Glutamatergic neuron (in vitro differentiated cells): ENCODE measurements at places on chromosomes 2 and 18.

DNA sequence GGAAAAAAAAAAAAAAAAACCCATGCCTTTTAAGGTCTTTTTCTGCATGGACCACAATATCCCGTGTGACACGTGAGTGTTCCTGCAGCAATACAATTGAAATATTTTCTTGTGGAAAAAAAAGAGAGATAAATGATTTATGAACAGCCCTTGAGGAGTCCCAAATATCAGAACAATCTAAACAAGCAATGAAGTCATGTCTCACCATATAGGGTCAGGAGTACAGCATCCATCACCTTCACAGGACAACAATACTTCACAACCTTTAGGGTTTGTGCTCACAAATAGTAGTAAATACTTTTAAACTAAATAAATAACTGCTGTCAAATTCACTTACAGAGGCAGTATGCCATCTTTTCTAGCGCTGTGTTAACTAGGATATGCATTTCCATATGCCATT lies 87.9 kb downstream of the ZEB2 start:
- DNase-seq, result no peak

DNA sequence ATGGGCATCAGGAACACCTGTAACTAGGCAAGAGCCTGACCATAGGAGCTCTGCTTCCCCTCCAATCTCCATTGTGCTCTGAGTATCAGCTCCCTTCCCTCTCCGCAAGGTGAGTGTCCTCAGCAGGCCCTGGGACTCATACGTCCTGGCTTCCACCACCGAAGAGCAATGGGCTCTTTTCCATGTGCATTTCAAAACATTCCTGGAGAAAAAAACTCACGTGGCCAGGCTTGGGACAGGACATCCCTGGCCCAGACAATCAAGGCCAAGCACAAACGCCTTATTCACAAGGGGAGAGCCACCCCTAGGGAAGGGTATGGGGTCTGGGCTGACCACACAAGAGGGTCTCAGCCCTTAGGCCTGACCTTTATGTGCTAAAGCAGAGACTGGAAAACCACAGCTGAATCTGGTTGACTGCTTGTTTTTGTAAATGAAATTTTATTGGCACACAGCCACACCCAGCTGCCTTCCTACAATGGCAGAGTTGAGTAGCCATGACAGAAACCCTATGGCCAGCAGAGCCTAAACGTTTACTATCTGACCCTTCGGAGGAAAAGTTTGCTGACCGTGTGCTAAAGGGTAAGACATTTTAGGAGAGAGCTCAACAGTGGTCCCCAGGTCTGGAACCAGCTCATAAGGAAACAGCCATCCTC lies 175.7 kb upstream of the ARL4C start:
- no peak for DNase-seq

- DNase-seq, result no peak
Measured at GRCh38 chr2:7595206-7595605, 678.0 kb downstream of the RNF144A start.

DNA sequence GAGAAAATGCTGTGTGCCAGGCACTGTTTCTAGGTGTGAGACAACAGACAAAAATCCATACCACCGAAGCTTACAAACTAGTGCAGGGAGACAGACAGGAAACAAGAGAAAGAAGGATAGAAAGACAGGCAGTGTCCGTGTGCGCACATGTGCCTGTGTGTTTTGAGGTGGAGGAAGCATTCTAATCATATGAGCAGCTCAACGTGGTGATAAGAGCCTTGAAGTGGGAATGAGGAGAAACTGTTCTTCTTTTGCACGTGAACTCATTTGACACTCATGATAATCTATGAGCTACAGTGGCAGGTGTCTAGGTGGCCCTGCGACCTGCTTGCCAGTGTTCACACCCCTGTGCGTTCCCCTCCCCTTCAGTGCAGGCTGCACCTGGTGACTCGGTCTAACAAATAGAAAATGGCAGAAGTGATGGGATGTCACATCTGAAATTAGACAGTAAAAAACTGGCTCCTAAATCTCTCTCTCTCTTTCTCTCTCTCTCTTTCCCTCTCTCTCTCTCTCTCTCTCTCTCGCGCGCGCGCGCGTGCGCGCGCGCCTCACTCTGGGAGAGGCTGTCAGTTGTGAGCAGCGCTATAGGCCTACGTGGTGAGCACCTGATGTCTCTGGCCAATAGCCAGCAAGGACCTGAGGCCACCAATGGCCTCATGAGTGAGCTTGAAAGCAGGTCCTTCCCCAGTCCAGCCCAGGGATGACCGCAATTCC lies 74.8 kb downstream of the EN1 start:
- no peak for DNase-seq

DNA sequence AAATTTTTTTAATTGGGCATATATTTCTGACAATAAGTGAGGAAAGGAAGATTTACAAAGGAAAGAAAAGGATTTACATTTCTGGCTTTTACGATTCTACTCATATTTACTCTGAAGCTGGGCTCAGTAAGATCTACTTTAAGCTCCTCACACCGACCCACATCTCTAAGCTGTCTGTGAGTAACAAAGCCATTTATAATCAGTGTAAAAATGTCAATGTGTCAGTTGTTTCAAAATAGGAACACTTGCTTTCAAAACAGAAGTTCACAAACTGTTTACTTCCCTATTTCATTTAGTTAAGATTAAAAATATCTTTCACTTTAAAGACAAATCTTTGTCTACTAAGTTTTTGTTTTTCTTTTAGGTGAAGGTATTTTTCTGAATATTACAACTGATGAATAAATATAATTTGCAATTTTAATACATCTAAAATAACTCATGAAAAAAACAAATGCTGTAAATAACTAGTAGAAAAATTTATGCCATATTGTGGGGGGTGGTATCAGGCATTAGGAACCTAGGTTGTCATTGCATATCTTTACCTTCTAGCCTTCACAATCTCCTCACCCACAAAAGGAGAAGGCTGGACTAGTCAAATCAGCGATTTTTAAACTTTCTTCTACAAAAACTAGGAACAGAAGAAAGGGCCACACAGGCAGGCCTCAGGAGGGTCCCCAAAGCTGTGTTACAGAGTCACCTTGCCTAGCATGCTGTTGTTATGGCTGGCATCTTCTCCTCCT lies 64.5 kb downstream of the TMEM131 start:
- DNase-seq, result no peak

- DNase-seq, result no peak
Measured at GRCh38 chr2:68827666-68828065, 43.5 kb downstream of the BMP10 start.

DNA sequence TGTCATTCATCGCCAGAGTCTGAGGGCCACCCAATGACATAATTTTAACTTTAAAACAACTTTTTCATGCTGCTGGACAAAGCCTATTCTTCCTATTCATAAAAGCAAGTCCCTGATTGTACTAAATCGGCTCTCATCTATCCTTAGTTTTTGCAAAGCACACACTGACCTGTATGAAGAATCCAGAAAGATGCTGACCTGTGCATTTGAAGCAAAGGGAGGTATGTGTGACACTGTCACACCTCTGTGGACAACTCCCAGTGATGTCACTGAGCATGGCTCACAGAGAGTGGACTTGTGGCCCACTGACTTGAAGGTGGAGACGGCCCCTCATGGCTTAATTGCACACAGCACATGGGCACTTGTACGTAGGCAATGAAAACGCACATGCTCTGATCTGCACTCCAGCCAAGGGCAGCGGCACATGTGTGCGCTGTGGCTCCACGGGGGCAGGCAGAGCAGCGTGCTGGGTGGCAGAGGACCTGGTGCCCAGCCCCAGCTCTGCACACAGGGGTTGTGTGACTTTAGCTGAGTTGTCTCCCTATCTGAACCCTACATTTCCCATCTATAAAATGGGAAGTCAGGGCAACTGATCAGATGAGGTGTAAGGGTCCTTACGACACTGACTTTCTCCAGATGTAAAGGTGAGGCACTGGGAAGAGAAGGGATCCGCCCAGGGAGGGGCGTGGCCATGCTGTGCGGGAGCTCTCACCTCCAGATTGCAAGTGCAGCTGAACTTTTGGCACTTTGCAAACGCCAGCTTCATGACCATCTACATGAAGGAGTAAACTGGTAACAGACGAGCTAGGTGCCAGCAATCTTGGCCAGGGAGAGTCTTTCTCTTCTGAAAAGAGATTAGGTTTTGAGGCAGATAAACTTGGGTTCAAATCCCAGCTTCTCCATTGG lies 14.3 kb upstream of the ODC1 start:
- DNase-seq, result no peak

DNA sequence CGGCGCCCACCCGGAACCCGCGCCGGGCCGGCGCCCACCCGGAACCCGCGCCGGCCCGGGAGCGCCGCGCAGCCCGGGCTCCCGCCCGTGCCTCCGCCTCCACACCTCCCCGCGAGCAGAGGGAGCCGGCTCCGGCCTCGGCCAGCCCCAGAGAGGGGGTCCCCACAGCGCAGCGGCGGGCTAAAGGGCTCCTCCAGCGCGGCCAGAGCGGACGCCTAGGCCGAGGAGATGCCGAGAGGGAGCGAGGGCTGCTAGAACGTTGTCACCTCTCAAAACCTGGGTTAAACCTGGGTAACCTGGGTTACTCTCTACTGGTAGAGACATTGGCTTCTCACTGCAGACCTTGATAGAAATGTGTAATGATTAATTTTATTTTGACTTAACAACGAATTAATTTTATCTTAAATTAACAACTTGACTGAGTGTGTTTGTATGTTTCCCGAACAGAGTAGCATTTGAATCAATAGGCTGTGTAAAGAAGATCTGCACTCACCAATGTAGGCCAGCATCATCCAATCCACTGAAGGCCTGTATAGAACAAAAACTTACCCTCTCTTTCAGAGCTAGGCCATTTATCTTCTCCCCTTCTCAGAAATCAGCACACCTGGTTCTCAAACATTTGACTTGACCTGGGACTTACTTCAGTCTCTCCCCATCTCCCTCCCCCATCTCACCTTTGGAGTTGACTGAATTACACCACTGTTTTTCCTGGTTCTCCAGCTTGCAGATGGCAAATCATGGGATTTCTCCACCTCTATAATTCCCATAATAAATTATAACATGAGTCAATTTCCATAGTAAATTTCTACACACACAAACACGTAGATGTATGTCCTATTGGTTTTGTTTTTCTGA lies 242.7 kb downstream of the ASXL3 start:
- DNase-seq, result peak; percentile 48

- DNase-seq, result no peak
Measured at GRCh38 chr2:163859951-163860350, 124.1 kb upstream of the FIGN start.

DNA sequence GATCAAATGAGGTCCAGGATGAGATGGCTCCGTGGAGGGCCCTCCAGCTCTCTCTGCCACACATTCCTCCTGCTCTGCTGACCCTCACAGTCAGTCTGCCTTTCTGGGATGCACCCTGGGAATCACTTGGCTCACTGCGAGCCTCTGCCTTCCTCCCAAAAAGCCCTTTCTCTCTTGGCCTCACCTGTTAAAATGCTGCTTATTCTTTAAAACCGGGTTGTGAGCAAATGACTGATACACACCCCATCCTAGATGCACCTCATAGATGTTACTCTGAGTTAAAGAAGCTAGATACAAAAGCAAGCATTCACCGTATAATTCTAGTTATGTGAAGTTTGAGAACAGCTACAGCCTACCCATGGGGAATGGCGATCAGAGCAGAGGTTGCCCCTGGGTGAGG lies 167.7 kb upstream of the MYCN start:
- no peak for DNase-seq

GRCh38 chr2:131054488-131054887 lies 38.8 kb downstream of the FAM168B start:
- DNase-seq, result no peak

- DNase-seq, result no peak
Measured at GRCh38 chr18:47601581-47602272, 328.7 kb downstream of the SMAD2 start.

DNA sequence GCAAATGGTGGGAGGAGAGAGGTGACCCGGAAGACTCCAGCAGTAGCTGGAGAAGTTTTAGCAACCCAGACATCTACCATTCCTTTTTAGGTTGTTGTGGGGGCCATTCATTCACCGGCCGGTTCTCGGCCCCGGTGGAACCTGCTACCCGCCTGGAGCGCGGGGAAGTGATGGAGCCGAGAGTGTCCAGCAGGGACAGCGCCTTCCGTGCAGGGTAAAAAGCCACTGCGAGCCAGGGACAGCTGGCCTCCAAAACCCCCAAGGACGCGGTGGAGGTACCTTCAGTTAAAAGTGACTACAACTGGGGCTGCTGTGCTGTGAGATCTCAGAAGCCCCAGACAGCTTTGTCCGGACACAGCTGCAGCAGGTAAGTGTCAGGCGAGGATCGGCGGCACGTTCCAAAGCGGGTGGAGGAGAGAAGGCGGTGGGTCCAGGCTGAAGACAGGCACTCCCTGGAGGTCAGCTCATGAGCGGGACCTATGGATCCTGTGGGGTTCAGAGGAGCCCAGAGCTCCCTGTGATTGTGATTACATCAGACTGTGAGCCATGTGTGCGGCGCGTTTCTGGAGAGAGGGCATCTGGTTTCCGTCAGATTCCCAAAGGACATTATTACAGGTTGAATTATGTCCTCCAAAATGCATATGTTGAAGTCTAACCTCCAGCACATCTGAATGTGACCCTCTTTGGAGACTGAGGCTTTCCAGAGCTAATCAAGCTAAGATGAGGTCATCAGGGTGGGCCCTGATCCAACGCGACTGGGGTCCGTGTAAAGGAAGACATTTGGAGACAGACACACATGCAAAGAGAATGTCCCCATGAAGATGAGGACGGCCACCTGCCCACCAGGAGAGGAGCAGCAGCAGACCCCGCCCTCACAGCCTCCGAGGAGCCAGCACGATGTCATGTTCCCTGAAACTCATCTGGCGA lies 276.3 kb downstream of the EIPR1 start:
- DNase-seq, result no peak

DNA sequence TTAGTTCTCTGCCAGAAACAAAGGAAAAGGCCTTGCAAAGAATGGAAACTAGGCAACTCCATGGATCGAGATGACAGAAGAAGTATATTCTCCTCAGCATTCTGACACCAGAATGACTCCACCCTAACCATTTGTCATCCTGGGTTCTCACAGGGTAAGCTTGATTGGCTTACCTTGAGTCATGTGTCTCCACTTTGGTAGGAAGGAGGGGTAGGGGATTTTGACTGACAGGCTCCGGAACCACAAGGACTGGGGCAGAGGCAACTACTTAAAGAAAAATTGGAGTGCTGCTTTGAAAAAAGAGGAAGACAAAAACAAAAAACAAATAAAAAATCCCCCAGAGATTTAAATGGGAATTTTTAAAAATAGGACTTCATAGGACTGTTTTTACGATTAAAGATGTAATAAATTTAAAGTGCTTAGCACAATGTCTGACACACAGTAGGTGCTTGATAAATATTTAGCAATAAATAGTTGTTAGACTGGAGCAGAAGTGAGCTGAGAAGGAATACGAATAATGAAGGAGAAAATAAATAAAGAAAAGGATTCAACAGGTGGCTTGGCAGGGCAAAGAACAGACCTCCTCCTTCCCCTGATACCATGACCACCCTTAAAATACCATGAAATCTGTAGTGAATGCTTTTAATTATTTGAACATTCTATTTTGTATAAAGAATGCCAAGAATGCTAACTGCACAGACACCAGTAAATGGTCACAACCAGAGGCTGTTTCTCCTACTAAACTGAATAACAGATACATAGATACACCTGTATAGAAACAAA lies 230.2 kb downstream of the CDCA7 start:
- DNase-seq, result no peak
